ENCODE measurements at places on chromosomes 7 and 10.

DNA sequence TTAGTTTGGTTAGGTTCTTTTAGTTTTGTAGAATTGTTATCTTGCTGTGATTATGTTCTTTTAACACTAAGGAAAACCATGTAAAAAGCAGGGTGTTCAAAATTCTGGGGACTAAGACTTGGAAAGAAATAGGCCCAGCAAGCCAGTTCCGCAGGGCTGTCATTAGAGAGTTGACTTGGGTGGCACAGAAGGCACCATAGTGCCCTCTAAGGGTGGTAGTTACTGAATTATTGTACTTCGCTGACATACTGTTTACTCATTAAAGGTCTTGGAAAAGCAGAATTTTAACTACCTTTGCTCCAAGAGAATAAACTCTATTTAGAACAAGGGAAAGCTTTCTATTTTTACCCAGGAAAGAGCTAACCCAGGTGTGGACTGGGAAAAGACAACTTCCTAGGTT, 86.5 kb downstream of the OTUD1 start:
- no peak for DNase-seq

DNA sequence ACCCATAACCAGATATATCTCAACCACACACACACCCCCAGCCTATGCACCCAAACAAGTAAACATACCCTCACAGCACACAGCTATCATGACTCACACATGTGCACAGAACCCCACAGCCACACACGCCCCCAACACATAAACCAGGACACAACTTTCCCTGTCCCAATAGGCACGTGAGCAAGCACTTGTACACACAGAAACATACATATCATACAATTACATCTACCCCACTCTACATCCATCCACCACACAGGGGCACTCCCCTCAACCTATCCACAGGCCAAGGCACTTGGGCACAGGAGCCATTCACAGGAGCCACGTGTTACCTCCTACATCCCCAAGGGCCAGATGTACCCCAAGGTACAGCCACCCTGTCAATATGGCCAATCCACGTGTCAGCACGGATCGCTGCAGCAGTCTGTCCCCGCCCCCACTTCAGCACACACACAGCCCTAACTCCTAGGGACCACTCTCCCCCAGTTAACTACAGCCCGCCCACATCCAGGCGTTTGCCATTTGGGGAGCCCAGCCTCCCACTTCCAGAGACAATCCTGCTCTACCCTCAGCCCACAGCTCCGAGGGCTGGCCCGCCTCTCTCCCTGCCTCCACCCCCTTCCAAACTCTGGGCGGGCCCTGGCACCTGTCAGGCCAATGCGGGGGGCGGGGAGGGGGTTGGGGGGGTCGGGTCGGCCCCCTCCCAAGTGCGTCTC, 163.5 kb downstream of the SH3PXD2A start:
- no peak for DNase-seq

DNA sequence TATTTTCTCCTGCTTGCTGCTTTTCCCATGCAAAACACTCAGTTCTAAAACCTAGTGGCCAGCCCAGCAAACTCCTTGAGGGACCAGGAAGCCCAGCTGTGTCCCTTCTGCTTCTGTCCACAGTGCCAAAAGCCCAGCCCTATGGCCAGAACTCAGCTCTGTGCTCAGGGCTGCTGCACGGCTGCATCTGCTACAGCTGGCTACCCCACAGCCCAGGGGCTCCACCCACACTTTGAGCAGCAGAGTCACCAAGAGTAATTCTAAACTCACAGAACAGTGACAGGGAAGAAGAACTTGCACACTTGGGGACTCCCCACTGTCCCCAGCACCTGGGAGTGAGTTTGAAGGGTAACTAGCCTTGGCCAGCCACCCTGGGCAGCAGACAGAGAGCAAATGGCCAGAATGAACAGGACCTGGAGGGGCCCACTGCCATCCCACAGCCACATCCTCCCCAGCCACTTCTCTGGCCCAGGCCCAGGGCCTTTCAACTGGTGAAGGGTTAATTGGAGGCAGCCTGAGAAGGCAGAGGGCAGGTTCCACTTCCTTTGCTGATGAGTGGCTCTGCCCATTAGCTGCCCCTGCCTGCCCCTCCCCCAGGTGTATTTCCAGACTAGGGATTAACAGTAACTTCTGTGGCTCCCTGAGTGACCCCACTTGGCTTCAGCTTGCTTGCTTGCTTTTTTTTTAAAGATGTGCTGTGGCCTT, 28.1 kb upstream of the TRIM8 start:
- no peak for DNase-seq

DNA sequence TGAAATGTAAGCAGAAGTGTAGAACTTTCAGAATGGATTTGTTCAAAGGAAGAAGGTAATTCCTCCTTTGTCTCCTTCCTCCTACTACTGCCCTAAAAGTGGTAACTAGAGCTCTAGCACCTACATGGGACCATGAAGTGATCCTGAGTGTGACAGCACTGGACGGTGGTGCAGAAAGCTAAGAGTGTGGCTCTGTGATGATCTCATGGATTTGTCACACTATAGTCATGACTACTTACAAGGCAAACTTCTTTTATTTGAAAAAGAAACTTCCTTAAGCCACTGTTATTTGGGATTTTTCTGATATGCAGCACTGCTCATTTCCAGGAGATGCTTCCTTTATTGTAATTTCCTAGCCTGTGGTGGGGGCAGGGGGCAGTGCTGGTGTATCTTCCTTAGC, 5.8 kb upstream of the FHIP2A start:
- no peak for DNase-seq

DNA sequence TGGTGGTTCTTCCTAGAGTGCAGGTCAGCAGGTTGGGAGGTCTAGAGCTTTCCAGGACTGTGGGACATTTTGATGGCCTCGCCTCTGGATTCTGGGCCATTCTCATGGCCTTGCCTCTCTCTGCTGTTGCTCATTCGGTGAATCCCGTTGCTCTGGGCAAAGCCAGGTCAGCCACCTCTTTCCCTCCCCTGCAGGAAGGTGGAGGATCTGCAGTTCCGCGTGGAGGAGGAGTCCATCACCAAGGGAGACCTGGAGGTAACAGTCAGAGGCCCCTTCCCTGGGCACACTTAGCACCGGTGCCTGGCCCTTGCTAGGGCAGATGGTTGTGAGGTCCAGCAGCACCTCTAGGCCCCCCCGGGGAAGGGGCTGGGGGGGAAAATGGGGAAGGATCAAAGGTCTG, 74.9 kb downstream of the CLIP2 start:
- no peak for DNase-seq

GRCh38 chr7:18505870-18506460, 10.4 kb downstream of the HDAC9 start:
- DNase-seq = no peak

DNA sequence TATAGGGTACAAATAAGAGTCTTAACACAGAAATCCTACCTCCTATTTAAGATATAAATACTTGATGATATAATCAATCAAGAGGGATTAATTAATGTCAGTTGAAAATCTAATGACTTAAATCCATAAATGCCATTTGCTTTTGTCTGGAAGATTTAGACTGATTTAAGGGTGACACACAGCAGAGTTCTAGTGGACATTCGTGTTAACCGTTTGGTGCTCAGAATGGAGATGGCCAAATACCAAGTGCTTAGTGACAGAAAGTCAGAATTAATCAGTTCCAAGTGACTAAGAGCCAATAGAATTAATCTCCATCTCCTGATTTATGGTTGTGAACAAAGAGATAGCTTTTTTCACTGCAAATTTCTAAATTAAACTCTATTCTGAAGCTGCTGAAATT, 36.2 kb downstream of the NAMPT start:
- no peak for DNase-seq

DNA sequence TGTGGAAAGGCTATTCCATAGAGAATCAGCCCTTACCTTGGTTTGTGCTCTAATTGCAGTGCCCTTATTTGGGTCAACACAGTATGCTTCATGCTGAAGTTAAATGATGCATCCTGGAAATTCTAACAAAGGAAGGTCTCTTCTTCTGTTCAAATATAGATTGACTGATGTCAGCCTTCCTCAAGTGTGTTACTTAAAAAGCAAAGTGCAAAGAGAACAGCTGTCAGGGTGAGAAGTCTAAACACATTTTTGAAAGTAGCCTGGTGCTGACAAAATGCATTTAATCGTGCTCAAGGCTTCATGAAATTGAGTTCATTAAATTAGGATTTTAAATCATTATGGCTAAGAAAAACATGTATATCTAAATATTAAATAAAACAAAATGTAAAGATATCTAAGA, 19.5 kb downstream of the AGR2 start:
- DNase-seq = no peak

DNA sequence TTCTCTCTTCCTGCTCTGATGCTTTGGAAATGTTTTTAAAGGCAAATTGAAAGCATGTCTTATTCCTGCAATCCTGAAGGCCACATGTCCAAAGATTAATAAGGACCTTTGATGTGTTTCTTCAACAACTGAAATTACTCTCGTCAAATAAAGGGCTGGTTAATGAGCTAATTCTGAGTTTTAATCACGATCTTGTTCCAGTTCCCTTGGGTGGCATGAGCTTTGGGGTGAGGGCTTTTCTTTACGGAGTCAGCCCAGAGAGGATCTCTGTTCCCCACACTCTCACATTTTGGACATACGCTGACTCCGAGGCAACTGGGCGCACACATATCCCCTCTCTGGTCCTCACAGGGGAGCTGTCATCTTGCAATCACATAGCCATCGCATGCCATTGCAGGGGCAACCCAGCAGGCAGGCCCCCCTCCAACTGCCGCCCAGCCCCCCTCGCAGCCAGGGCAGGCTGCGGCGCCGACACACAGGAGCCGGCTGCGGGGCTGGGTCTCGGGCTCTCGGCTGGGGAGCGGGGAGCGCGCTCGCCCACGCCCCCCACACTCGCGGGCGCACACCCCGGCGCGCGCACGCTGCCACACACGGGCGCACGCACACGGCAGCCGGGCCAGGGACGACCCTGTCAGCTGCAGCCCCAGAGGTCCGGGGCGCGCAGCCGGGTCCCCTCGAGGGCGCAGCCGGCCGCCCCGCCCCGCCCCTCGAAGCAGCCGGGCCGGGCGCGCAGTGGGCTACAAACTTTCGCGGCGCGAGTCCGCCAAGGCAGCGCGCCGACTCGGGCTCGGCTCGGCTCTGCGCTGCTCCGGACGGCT, at the start of gene GDF10:
TSS of gene GDF10 (plus strand) at position 587 of the 818 bp plus-strand sequence. CDS start 455 bp downstream, outside the sequence.
- no peak for DNase-seq

GRCh38 chr7:7416031-7416858, 119.4 kb downstream of the COL28A1 start:
- no peak for DNase-seq

DNA sequence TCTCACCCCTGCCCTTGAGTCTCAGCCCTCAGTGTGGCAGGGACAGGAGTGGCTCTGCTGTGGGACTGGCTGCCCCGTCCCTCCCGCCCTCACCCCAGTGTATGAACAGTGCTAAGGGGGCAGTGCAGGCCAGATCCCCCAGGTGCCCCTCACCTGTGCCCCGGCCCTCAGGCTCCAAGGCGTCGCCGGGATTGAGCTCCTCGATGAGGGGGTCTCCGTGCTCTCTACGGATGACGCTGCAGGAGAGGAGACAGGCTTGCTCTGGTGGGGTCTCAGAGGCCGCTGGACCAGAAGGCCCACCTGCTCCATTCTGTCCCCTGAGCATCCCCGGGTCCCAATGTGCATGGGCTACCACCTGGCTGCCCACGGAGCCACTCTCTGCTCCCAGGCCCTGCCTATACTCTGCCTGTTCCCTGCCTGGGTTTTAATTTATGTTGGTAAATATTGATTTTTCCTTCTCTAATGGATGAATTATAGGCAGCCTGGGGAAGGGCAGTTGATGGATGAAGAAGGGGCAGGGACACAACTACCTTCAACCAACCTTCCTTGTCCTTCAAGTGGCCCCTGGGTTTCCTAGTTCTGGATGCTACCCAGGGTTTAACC, 47.2 kb downstream of the GOLGA7B start:
- DNase-seq = no peak

- DNase-seq = no peak
These were observed 14.9 kb upstream of the DDC start for GRCh38 chr7:50580057-50580456.

DNA sequence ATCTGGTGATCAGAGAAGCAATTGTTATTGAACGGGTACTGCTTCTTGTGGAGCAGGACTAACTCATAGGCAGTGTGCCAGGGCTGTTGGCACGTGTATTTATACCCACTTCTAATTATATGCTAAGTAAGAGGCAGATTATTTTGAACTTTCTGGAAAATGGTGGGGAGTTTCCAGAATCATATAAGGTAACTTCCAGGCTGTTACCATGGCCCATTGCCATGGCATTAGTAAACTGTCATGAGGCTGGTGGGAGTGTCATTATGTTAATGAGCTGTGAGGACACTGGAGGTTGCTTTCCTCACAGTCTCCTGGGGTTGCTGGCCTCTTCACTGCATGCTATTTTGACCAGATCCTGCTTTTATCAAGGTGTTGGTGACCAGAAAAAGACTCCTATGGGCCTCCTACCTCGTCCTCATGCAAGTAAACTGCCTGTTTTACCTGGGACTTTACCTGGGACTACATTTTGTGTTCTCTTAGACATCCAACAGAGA, 122.6 kb downstream of the KCND2 start:
- no peak for DNase-seq

GRCh38 chr10:91883549-91884444, 25.5 kb downstream of the FGFBP3 start:
- no peak for DNase-seq

DNA sequence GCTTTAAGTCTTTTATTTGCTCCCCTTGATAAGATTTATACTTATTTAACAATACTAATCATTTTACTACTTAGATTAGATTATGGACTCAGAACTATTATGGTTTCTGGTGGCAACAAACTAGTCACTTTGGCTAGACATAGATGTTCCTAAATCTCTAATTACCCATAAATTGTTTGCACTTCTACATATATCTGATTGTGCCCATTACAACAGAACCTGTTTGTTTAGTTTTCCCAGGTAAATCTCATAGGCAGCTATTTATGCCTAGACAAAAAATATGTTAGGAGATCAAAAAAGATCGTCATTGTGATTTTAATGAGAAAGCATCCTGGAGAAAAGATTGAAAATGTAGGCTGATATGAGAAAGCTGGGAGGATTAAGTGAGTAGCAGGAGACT, 14.4 kb downstream of the UBN2 start:
- DNase-seq = no peak

DNA sequence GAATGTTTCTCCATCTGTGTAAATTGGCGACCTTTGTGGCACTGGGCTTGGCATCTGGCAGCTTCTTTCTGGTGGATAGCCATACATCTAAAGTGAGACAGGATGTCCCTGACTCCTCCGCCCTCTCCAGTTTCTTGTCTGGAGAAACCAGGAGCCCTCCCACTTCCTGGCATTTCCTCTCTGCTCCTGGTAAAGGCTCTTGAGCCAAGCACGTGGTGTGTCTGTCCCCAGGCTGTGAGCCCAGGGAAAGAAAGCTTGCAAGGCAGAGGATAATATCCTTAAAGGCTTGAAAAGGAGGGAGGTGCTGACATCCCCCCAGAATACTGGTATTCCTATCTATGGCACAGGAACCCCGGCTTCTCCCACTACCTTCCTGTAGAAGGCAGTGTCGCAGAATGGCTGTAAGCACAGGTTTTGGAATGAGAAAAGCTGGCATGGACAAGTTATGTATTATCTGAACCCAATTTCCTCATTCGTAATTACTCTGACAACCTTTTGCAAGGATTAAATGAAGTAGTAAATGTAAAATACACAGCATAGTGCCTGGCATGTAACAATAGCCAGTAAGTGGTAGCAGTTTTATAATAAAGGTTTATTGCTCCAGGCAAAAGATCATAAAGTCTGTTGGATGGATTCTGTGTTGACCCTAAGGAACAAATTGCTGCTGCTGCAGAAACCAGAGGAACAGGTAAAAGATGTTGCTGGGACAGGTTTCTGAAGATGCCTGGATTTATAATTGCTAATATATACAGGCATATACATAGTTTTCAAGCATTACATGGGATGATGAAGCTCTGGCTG, 11.8 kb upstream of the ACSL5 start:
- no peak for DNase-seq

Measured in HS-5 (cell line).